ENCODE measurements at places on chromosomes 2 and 18.

DNA sequence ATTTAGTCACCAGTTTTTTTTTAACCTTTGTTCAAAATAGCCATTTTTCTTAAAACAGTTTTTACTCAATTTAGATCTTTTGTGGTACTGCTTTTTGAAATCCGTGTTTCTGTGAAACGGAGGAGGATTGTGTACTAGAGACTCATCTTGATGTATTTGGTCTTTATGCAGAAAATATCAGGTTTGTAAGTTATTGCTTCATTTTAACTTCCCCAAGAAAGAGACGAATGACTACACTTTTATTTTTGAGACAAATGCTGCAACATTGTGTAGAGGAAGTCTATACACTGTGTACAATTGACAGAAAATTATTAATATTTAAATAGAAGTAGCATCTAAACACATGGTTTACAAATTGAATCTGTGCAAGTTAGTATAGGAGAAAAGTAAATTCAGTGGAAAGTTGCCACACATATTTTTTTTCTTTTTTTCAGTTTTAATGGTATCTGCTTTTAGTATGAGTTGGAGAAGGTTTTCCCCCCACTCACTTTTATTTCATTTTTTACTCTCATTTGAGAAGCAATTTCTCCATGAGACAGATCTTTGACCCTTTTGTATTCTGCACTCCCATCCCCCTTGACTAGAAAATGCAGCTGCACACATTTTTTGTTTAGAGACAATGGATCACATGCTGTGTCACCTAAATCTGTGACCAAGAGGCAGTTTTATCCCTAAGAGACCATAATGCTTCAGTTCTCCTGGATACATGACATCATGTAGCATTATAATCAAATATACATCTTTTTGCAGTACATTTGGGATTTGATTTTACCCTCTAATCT, 200.8 kb upstream of the STON1 start:
- no peak for DNase-seq

DNA sequence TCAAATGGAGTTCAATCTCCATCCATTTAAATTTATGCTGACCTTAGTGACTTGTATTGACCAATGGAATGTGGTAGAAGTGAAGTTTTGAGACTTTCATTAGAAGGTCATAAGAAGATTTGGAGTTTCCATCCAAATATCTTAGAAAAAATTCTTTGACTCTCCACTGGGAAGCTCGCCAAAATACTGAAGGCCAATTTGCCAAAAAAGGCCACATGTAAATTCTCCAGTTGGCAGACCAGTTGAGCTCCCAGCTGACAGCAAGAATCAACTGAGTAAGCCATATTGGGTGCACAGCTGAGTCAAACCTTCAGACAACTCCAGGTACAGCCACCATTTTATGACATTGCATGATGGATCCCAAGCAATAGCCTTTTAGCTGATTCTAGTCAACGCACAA, 228.3 kb upstream of the SETBP1 start:
- DNase-seq, result no peak

DNA sequence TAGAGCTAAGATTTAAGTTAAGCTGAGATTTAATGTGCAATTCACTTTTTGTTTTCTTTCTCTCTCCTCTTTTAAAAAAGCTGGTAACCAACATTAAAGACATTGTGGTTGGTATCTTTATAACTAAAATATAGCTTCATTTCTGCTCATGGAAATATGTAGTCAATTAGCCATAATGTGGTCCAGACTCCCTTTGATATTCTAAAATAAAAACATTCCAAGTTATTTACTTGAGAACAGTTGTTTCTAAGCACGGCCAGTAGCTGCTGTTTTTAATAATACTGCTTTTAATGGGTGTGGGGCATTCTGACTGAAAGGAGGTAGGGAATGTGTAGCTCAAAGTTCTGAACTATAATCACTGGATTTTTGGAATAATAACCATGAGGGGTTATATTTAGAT, 183.3 kb upstream of the FBXO11 start:
- no peak for DNase-seq

GRCh38 chr18:13131283-13131682, 87.3 kb upstream of the LDLRAD4 start:
- no peak for DNase-seq

DNA sequence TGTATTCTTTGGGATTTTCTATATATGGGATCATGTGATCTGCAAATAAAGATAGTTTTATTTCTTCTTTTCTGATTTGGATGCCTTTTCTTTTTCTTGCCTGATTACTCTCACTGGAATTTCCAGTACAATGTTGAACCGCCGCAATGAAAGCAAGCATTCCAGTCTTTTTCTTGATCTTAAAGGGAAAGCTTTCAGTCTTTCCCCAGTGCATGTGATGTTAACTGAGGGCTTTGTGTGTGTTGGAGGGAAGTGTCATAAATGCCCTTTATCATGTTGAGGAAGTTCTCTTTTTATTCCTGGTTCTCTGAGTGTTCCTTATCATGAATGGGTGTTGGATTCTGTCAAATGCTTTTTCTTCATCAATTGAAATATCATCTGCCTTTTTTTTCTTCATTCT, 16.9 kb upstream of the CYBRD1 start:
- no peak for DNase-seq

DNA sequence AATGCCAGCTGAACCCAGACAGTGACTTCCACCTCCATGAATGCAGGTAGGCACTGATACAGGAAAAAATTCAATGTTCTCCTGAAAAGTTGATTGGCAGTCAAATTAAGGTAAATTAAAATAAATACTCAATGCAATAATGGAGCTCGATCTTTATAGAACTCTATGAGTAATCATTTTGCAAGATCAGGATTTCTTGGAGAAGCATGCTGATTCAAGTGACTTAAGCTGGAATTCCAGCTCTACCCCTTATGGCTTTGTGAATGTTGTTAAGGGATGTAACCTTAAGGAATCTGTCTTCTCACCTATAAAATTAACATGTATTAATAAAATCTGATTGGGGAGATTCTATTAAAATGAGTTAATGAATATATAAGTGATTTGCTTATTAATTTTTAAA, 145.1 kb downstream of the QPCT start:
- no peak for DNase-seq

- DNase-seq, result no peak
These were observed 36.0 kb downstream of the MRPL33 start for GRCh38 chr2:27807476-27807875.

GRCh38 chr2:28577791-28578680, 82.2 kb downstream of the PLB1 start:
- DNase-seq, result no peak

- DNase-seq, result no peak
These were observed 206.3 kb upstream of the HAAO start for GRCh38 chr2:42998721-42999120.

- no peak for DNase-seq
These were observed 58.0 kb upstream of the CAPN13 start for GRCh38 chr2:30865243-30865642.

- DNase-seq, result no peak
These were observed 2.4 kb downstream of the ALKAL2 start for GRCh38 chr2:285531-285930.

DNA sequence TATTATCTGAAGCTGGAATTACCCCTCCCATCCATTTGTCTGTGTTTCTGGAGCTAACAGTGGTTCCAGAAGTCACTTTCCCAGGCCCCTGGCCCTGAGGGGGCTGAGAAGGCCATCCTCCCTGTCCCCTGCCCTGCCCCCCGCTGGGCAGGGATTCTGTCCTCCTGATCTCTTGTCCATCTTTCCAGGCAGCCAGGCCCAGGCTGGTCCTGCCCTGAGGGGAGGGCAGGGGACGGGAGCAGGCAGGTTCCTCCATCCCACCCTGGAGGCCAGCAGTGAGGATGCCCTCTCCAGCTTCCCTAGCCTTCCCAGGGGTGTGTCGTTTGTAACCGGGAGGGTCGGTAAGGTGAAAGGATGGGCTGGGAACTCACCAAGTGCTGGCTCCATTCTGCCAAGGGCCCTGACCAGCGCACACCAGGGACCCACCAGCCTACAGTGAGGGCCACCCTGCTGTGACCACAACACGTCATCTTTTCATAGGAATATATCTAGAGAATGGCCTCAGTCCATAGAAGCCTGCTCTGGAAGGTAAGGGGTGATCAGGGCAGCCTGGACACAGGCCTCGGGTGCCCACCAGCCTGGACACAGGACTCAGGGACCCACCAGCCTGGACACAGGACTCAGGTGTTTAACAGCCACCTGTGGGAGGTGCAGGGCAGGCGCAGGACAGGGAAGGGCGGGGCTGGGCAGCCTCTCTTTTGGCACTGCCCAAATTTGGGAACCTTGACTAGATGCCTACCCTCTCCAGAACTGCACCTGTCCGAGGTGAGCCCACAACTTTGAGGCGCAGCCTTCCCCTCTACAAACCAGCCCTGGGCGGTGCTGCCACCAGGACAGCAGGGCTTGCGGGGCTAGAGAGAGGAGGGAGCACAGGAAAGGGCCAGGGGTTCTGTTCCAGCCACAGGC, 35.8 kb upstream of the GPC1 start:
- DNase-seq, result no peak

GRCh38 chr2:188450732-188451483, 159.2 kb downstream of the GULP1 start:
- DNase-seq, result no peak

DNA sequence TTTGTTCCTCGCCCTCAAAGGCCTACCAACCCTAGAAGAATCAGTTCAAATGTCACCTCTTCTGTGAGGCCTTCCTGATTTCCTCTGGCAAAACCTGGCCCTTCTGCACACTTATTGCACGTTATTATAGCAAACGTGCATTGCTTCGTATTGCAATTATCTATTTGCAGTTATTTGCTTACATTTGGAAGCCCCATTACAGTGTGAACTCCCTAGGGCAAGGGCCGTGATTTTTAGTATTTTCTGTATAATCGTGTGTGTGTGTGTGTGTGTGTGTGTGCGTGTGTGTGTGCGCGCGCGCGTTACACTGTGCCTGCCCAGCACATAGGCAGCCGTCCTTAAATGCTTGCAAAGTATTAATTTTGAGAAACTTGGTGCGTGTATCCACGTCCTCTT, 460 bp upstream of the SEMA4F start:
- no peak for DNase-seq

Measured in activated naive CD8-positive, alpha-beta T cell treated with anti-CD3 and anti-CD28 coated beads for 36 hours (primary cell).